B cell (primary cell): ENCODE measurements at places on chromosomes 7 and 10.

GRCh38 chr10:9334270-9334669 lies 1279.8 kb downstream of the GATA3 start:
- DNase-seq, result no peak

- DNase-seq, result no peak
These were observed 29.5 kb upstream of the SLC29A3 start for GRCh38 chr10:71289421-71290130.

- no peak for DNase-seq
These were observed 358.2 kb upstream of the IGFBP3 start for GRCh38 chr7:46279290-46279689.

DNA sequence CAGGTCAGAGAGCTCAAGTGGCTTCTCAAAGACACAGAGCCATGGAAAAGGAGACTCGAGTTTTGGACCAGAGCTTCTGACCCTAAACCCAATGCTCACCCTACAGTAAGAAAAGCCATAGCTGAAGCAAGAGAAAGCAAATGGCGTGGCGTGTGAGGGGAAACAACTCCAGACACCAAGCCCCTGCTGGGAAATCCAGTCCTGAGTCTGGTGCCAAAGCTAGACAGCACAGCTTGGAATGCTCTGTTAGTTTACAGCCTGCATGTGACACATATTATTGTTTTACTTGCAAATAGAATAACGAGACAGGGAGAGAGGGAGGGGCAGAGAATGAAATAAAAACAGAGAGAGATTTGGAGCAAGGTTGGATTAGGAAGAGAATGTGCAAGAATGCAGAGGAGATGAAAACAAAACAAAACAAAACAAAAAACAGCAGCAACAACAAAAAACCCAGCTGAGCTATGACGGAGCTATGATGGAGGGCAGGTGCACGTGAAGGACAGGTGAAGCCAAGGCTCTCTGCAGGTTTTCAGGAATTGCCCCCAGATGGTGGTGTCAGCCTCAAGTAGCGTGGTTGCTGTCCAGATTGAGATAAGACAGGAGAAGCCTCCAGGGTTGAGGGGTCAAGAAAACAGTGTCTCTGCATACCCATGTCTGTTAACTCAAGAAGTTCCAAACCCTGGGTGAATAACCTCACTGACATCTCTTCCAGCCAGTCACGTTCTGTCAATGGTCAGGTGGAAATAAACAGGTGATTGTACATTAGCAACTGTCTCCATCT lies 69.7 kb upstream of the LRRC18 start:
- no peak for DNase-seq

DNA sequence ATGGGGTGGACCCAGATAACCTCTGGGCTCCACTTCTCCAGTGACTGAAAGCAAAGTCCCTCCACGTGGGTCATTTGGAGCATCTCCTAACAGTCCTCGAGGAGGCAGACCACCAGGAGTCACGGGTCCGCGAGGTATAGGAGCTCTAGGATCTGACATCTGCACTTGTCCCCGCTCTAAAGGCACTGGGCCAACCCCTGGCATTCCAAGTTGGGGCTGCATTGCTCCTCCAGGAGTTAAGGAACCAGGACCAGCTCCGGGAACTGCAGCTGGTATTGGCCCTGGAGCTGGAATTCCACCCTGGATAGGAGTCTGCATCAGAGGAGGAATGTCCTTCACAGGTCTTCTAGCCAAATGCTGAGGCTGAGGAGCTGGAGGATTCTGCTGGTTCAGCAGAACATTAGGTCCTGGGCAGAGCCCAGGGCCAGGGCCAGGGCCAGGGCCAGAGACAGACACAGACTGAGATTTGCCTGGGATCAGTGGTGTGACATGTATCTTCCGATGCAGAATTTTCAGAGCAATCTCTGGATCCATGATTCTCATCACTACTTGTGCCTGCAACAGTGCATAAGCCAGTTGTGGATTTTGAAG lies 827 bp downstream of the CSTF2T start:
- DNase-seq, result peak; percentile 11

- DNase-seq, result no peak
These were observed 471.7 kb downstream of the GRM8 start for GRCh38 chr7:126780993-126781392.
